Stimulated activated naive B cell treated with anti-CD40 and anti-IgM and Interleukin-4, amounts not matched to agents 10 μg/mL and 1 μg/mL and 100 μg/mL, for 72 hours (primary cell): ENCODE measurements at places on chromosomes 16 and 17.

DNA sequence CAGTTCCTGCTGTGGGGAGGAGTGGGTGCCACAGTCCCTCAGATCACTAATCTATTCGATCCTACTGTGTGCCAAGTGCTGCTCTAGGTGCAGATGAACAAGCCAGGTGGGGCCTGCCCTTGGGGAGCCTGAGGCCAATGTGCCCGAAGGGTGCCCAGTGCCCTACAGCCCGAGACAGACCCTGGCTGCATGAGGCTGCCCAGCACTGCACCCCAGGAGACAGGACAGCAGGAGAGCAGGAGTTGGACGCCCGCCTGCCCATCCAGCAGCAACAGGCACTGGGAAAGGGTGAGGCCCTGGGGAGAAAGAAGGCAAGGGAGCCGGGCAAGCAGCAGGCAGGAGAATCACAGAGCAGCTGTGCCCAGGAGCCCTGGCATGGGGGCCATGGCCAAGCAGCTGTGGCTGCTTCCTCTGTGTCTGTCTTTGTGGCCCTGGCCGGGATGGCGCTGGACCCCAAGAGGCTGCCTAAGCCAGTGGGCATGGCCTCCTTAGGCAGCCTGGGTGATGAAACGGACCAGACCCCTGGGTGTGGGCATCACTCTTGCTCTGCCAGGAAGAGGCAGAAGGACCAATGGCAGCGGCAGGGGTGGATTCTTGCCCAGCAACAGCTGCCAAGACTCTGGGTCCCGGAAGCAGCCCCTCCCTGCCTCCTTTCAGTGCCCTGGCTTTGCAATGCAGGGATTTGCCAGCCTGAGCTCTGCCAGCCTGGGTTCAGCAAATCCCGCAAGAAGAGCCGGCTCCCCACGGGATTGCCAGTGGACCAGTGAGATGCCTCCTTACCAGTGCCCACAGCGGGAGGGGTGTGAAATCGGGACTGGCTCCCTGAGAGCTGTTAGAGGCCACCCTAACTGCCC is 179.6 kb upstream of the TNRC6C start:
- no peaks in the 10 kb centered on the region for H3K36me3 ChIP-seq
- H3K27ac ChIP-seq, result no peak overlapping the region
- no peak for DNase-seq
- no peak overlapping the region for H3K4me3 ChIP-seq
- H3K4me1 ChIP-seq, result no peaks in the 10 kb centered on the region
- peaks cover 25% of the 10 kb centered on the region for H3K27me3 ChIP-seq

DNA sequence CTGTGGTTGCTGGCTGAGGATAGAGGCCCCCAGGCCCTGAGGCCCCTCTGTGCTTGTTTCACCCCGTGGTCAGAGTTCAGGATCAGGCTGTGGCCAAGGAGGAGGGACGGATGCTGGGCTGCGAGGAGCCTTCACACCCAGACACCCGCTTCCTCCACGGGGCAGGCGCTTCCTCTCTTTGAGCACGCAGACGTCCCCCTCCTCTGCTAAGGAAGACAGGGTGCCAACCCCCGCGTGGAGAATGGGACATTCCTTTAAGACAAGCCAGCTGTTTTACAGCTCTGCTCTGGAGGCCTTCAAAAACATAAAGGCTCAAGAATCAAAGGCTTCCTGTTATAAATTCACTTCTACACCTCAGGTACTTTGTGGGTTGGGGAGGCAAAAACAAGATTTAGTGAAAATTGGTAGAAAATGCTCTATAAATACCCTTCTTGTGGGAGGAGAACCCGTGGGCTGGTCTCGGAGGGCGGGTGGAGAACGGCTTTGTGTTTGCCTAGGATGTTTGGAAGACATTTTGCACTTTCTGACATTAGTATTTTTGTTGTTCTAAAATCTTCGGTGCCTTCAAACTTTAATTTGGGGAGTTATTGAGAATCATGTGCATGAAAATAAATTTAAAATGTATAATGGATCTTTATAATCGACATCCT is 60.8 kb upstream of the FOXF1 start:
- H3K4me1 ChIP-seq, result no peaks in the 10 kb centered on the region
- no peak for DNase-seq
- H3K27me3 ChIP-seq, result peaks cover 51% of the 10 kb centered on the region
- H3K36me3 ChIP-seq, result no peaks in the 10 kb centered on the region
- no peak overlapping the region for H3K27ac ChIP-seq
- H3K4me3 ChIP-seq, result no peak overlapping the region

DNA sequence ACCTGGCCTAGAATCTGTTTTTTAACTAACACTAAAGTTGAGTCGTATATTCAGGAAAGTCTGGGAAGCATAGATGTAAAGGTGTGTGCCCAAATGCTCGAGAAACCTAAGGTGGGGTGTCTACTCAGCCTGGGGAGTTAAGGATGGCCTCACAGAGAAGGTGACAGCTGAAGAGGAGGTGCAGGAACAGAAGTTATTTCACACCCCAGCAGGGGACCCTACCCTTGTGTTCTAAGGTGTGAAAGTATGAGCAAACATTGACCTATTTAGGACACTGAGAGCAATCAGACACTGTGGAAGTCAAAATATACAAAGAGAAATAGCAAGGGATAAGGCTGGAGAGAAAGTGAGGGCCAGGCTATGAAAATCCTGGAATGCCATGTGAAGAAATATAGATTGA is 49.0 kb upstream of the DHX40 start:
- peaks cover 4% of the 10 kb centered on the region for H3K4me1 ChIP-seq
- no peaks in the 10 kb centered on the region for H3K27me3 ChIP-seq
- H3K36me3 ChIP-seq, result no peaks in the 10 kb centered on the region
- H3K27ac ChIP-seq, result no peak overlapping the region

DNA sequence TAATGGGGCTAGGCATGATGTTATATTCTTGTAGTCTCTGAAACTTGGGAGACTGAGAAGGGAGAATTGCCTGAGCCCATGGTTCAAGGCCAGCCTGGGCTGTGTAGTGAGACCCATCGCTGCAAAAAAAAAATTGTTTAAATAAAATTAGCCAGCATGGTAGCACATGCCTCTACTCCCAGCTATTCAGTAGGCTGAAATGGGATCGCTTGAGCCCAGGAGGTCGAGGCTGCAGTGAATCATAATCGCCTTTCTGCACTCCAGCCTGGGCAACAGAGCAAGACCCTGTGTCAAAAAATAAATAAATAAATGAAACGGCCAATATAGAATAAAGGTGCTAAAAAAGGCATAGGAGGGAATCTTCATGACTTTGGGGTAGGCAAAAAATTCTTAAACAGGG is 13.9 kb upstream of the SLX4 start:
- no peak overlapping the region for H3K27ac ChIP-seq
- peaks cover 35% of the 10 kb centered on the region for H3K4me1 ChIP-seq
- no peak for DNase-seq
- no peaks in the 10 kb centered on the region for H3K36me3 ChIP-seq
- H3K27me3 ChIP-seq, result no peaks in the 10 kb centered on the region

DNA sequence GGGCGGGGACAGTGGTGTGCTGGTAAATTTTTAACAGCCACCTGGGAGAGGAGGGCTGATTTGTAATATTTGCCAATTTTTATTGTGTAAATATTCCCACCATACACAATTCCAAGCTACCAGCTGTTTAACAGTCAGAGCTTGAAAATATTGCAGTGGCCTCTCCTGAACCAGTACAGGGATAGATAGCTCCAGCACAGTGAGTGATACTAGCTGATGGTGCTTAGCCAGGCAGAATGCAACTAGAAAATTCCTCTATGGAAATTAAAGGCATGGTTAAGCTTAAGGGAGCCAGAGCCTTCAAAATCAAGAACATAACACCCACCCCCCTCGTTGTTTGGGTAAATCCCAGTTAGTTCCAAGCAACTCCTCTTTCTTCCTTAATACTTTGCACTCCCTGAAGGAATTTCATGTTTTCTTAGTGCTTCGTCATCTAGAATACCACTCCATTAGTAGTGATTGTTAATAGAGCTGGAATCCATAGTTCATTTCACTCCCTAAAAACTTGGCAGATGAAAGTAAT is 96.6 kb downstream of the CYB561 start:
- H3K27me3 ChIP-seq, result no peaks in the 10 kb centered on the region
- H3K27ac ChIP-seq, result no peak overlapping the region
- no peak for DNase-seq
- no peaks in the 10 kb centered on the region for H3K36me3 ChIP-seq

- H3K36me3 ChIP-seq, result peaks cover 5% of the 10 kb centered on the region
- DNase-seq, result peak; percentile 82
Observed at GRCh38 chr17:30831663-30832437, at the start of gene ATAD5. Gene ATAD5, plus strand, starts transcription at chr17:30831966. Its CDS starts 382 bp downstream, at chr17:30832348.

GRCh38 chr17:67992548-67993152 is 3.6 kb downstream of the C17orf58 start:
- H3K36me3 ChIP-seq, result peaks cover 2% of the 10 kb centered on the region
- H3K4me1 ChIP-seq, result peaks cover 40% of the 10 kb centered on the region
- no peak for DNase-seq
- peaks cover 8% of the 10 kb centered on the region for H3K27me3 ChIP-seq
- H3K4me3 ChIP-seq, result peak overlapping the region; percentile 87
- peak overlapping the region; percentile 92 for H3K27ac ChIP-seq

GRCh38 chr16:68800257-68800875 is 43.0 kb upstream of the TANGO6 start:
- H3K27ac ChIP-seq, result no peak overlapping the region
- peaks cover 7% of the 10 kb centered on the region for H3K27me3 ChIP-seq

DNA sequence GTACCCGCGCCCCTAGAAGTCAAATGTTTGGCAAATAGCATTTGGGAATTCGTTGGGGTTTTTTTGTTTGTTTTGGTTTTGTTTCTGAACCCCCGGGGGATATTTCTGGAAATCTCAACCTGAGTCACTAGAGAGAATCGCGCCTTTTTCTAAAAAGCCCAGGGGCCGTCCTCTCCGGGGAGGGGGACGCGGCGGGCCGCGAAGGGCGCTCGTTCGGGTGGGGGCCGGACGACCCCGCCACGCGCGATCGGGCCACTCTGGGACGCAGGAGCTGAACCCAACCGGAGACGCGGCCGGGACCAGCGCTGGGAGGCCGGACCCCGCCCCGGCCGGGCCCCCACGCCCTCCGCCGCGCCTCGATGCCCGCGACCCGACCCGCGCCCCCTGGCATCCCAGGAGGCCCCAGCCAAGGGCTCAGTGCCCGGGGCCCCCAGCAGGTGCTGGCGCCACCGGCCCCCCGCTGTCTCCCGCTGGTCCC is 302 bp downstream of the LITAF start:
- peak; percentile 35 for DNase-seq
- no peaks in the 10 kb centered on the region for H3K27me3 ChIP-seq
- peak overlapping the region; percentile 97 for H3K4me3 ChIP-seq
- H3K27ac ChIP-seq, result peak overlapping the region; percentile 98
- H3K36me3 ChIP-seq, result peaks cover 1% of the 10 kb centered on the region

- H3K36me3 ChIP-seq, result no peaks in the 10 kb centered on the region
- peaks cover 17% of the 10 kb centered on the region for H3K4me1 ChIP-seq
- H3K4me3 ChIP-seq, result no peak overlapping the region
- H3K27ac ChIP-seq, result no peak overlapping the region
- DNase-seq, result no peak
- H3K27me3 ChIP-seq, result peaks cover 7% of the 10 kb centered on the region
Observed at GRCh38 chr17:28521311-28522085, 15.3 kb downstream of the FOXN1 start.

DNA sequence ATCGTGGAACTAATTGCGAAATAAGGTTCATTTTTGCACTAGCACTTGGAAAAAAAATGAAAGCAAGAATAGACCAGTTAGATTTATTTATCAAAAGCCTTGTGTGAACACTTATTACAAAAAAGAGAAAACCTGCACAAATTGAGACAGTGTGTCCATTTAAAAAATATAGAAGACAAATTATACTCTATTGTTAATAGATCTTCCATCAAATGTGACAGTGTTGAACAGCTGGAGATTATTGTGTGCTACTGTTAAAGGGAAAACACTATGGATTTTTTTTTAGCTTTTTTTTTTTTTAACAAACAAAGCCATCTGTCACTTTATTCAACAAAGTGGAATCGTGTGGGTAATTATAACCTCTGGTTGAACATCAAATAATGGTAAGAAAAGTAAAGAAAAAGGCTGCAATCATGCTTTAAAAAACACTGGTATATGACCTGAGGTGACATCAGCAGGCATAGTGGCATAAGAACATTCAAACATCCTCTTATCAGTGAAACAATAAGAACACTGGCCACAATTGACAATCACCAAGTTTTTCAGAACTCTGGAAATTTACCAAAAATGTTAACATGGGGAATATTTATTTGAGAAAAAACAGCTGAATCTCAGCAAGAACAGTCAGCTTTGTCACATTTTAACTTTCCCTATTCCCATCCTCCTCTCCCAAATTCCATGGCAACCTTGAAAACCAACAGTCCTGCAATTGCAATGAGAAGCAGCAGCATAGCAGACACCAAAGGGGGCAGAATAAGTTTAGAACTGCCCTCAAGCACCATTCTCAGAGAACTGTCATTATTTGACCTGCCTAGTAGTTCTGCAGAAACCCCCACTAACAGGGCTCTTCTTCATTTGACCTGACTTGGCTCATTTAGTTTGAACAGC is 442.3 kb upstream of the MON1B start:
- H3K4me1 ChIP-seq, result no peaks in the 10 kb centered on the region
- no peak overlapping the region for H3K27ac ChIP-seq
- no peaks in the 10 kb centered on the region for H3K27me3 ChIP-seq

DNA sequence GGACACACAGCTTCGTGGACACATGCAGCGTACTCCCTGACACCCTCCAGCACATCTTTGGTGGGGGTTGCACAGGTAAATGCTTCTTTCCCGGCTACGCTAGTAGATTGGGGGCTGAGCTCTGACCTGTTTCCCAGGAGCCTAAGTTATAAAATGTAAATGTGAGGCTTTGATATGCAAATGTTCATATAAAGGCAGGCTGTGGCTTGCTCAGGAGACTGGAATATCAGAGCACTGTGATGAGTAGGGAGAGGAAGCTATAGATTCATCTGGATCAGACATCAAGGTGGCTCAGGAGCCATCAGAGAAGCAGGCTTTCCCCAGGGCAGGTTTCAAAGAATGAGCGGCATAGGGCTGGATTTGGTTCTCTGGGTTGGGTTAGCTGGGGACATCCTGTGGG is 3.4 kb upstream of the ETV4 start:
- no peak for DNase-seq
- no peak overlapping the region for H3K4me3 ChIP-seq
- peaks cover 14% of the 10 kb centered on the region for H3K4me1 ChIP-seq
- peaks cover 48% of the 10 kb centered on the region for H3K27me3 ChIP-seq
- no peak overlapping the region for H3K27ac ChIP-seq

DNA sequence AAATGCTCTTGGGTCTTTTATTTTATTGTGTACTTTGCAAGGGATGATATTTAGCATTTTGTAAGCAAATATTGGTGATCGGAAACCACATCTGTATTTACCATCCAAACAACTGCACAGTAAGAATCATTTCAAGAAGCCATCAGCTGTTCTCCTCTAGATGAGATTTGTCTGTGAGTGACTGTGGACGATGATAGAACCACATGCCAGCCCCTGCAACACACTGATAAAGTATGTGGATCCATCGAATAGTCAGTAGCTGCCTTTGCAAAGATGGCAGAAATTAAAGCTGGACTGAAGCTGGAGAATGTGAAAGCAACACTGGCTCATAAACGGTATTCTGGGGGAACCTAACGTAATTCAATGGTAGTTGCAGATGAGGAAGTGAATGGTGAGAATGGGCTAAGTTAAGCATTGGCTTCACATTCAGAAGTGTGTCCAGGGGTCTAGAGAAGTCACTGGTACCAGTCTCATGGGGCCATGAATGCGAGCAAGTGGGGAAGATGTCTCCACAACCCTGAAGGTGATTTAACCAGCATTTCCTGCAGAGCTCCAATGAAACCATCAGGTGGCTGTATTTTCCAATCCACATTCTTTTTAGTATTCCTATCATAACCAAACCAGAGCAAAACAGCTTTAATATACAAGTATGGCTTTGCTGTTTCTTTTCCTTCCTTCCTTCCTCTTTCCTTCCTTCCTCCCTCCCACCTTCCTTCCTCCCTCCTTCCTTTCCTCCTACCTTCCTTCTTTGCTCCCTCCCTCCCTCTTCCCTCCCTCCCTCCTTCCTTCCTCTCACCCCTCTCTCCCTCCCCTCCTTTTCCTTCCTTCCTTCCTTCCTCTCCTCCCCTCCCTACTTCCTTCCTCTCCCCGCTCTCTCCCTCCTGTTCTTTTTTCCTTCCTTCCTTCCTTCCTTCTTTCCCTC is 169.4 kb downstream of the ABCA8 start:
- no peaks in the 10 kb centered on the region for H3K36me3 ChIP-seq
- H3K4me3 ChIP-seq, result no peak overlapping the region
- peaks cover 4% of the 10 kb centered on the region for H3K27me3 ChIP-seq
- peaks cover 2% of the 10 kb centered on the region for H3K4me1 ChIP-seq
